ENCODE measurements at places on chromosomes 7 and 10.

- DNase-seq: no peak
Measured at GRCh38 chr10:33556620-33557019, 222.2 kb upstream of the NRP1 start.

DNA sequence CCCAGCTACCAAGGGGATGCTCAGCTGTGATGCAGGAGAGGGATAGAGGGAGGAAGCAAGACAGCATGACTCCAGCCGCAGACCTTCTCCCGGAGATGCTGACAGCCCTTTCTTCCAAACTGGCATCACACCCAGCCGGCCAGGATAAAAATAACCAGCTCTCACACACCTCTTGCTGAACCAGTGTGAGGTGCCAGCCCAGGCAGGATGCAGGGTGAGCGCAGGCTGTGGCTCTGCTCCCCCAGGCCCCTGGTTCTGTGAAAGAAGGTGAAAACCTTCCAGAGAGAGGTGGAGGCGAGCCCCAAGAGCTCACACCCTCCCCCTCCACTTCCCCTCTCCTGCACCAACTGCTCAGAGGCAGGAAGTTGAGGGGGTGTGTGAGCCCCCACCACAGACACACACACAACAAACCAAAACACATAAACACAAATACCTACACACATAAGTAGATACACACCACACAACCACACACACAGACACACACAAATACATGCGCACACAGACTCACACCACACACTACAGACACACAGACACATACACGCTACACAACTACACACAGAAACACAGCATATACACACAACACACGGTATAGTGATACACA, 4.0 kb downstream of the GPR15LG start:
- DNase-seq: peak; percentile 24

DNA sequence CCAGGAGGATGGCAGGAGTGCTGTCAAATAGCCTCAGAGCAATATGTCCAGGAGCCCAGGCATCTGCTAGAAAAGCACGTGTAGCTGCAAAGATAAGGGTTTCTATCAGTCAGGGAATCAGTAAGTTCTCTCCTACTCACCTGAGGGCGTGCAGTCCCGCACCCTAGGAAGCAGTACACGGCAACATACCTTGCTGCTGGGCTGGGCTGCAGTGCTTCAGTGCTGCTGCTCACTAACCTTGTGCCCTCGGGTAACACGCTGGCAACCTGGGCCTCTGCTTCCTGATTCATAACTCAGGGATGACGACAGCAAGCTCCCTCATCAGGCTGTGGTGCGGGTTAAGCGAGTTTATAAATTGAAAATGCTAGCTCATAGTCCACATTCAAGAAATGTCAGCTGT, 29.5 kb upstream of the CCNY start:
- no peak for DNase-seq

GRCh38 chr7:94394109-94394436, 622 bp upstream of the COL1A2 start:
- DNase-seq: no peak

DNA sequence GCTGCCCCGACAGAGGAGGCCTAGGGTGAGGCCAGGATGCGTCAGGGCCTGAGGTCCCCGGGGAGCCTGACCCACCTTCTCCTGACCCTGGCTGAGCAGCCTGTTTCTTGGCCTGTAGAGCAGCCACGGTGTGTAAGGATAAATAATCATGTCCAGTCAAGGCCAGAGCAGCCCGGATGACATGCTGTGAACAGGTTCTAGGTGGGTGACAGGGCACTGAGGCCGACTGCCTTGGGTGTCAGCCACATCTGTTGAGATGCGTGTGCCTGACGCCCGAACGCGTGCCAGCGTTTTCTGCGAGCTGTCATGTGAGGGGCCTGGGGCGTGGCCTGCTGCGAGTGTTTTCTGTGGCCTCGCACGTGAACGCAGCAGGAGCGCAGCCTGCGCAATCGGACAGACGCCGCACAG, 118.3 kb downstream of the FAM53B start:
- DNase-seq: no peak

GRCh38 chr10:93309062-93309461, 173.1 kb downstream of the MYOF start:
- DNase-seq: no peak

DNA sequence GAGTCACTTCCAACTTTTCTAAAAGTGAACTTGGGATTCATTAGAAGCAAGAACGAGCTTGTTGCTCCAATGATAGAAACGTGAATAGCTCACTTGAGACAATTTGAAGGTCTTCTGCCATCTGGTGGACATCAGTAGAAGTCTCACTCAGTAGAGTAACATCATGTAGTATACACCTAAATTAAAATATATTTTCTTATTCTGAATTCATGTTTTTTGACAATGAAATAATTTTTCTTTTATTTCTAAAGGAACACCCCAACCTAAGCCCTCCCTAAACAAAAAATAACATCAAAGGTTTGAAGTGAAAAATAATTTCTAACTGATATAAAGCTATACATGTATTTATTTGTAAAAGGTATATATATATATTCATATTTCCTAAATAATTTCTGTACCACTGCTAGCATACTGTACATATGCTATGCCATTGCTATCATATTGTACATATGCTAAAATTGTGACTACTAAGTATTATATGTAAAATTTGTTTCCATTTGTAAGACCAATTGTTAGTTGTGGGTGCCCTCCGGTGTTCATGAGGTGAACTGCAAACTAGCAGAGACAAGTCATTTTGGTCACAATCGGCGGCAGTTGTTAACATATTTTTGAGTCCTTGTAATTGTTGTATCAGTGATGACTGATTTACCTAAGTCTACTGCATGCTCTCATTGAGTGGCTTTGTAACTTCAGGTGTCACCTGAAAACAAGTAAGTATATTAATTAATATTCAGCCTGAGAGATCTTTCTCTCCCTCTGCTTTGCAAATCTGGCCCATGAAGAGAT, 121.9 kb downstream of the PTPRZ1 start:
- no peak for DNase-seq

- no peak for DNase-seq
Measured at GRCh38 chr7:28483908-28484605, 71.7 kb downstream of the CREB5 start.

- DNase-seq: no peak
Measured at GRCh38 chr10:122516734-122517133, 43.8 kb upstream of the DMBT1 start.

DNA sequence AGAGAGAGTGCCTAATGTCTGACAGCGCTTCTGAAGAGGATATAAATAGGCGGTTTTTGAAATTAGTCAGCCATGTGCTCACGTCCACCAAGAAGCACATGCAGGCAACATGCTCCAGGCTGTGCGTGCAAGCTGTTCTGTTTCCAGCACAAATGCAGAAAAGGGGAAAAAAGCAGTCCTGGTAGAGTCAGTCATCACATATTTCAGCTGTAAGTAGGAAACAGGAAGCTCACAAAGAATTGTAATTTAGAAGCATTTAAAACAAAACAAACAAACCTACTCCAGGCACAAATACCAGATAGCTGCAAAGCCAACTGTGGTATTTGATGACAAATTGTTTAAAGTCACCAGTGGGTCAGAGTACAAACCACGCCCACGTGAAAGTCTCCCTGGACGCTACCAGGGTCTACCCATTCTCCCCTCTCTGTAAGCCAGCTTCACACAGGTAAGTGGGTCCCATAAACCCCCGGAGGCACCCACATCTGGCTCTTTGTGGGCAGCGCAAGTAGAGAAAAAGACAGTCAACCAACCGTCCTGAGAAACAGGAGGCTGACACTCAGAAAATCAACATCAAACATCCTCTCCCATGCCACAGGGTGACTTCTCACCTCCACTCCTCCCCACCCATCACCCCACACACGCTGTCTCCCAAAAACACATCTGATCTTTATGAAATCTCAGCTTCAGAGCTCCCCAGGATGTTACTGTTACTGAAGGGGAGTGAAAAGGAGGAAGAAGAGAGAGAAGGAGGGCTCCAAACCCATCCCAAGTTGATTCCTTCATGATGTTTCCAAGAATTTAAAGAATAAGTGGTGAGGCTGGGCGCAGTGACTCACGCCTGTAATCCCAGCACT, 186.4 kb downstream of the FAM107B start:
- DNase-seq: no peak

- no peak for DNase-seq
Measured at GRCh38 chr10:97818572-97818971, 31.1 kb upstream of the GOLGA7B start.

GRCh38 chr10:78255214-78255613, 221.6 kb downstream of the RPS24 start:
- DNase-seq: no peak

GRCh38 chr10:89330537-89331212, 2.9 kb downstream of the IFIT3 start:
- no peak for DNase-seq

GRCh38 chr7:127815631-127816145, 163.7 kb downstream of the SND1 start:
- DNase-seq: no peak

- no peak for DNase-seq
Measured at GRCh38 chr7:55565681-55566080, 6.6 kb downstream of the VOPP1 start.

- no peak for DNase-seq
Measured at GRCh38 chr7:39098506-39098905, 120.8 kb downstream of the POU6F2 start.

- no peak for DNase-seq
Measured at GRCh38 chr10:114077347-114077746, 33.7 kb downstream of the ADRB1 start.

DNA sequence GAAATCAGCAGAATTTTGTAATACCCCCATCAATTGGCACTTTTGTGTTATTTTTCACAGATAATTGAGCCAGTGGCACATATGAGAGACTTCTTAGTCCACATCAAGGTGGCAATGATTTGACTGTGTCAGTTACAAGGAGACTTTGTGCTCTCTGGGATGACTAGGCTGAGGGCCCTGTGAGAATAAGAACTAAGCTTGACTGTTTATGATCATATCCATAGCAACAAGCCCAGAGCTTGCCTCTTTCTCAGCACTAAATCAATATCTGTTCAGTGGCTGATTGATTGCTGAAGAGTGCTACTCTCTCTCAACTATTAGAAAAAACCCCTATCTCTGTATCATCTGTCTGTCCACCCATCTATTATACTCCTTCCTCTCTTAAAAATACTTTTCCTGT, 185.3 kb upstream of the PLPP4 start:
- no peak for DNase-seq

- no peak for DNase-seq
Measured at GRCh38 chr10:112383325-112383724, 9.4 kb downstream of the ACSL5 start.

GRCh38 chr7:118245267-118246040, 20.9 kb downstream of the ANKRD7 start:
- no peak for DNase-seq

DNA sequence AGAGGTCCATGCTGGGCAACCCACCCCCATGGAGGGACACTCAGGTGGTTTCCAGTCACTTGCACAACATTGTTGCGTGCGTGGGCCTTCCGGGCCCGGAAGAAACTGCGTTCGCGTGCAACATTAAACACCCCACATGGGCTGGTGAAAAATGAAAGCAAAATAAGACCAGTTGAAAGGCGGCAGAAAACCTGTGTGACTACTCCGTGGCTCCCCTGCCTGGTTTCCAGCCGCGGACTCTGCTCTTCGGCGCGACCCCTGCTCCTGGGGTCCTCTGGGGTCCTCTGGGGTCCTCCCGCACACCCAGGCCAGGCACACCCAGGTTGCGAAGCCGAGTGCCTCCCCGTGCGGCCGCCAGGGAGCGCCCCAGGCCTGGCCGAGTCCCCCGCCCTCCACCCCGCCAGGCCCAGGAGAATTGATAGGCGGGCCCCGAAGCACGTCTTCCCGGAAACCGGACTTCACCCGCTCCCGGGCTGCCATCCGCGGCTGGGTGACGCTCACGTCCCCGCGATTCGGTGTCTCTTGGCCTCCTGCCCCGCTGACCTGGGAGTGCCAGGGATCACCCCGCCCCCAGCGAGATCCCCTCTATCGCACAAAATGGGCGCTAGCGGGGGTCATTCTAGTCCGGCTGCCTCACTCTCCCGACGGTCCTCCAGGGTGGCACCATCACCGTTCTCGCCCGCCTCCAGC, 1.9 kb upstream of the SH2D4B start:
- peak; percentile 56 for DNase-seq

- DNase-seq: no peak
Measured at GRCh38 chr7:128148676-128149075, 92.4 kb upstream of the LEP start.

- DNase-seq: no peak
Measured at GRCh38 chr7:4645246-4645645, 36.8 kb upstream of the FOXK1 start.
